ENCODE measurements at places on chromosomes 7 and 10.

DNA sequence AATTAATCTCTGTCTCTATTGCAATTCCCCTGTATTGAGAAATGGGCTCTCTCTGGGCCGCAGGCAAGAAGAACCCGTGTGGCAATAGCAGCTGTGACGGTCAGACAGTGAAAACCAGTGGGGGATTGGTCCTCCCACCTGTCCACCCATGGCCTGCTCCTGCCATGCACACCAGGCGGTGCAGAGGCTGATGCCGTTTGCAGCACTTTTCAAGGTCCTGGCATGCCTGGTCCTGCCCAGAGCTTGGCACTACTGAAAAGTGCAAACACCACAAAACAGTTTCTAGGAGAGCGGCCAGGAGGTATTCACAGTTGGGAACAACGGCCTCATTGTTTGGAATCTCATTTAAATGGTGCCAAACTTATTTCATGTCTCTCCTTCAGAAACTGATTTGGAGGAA, 41.5 kb downstream of the PSPH start:
- DNase-seq = no peak

DNA sequence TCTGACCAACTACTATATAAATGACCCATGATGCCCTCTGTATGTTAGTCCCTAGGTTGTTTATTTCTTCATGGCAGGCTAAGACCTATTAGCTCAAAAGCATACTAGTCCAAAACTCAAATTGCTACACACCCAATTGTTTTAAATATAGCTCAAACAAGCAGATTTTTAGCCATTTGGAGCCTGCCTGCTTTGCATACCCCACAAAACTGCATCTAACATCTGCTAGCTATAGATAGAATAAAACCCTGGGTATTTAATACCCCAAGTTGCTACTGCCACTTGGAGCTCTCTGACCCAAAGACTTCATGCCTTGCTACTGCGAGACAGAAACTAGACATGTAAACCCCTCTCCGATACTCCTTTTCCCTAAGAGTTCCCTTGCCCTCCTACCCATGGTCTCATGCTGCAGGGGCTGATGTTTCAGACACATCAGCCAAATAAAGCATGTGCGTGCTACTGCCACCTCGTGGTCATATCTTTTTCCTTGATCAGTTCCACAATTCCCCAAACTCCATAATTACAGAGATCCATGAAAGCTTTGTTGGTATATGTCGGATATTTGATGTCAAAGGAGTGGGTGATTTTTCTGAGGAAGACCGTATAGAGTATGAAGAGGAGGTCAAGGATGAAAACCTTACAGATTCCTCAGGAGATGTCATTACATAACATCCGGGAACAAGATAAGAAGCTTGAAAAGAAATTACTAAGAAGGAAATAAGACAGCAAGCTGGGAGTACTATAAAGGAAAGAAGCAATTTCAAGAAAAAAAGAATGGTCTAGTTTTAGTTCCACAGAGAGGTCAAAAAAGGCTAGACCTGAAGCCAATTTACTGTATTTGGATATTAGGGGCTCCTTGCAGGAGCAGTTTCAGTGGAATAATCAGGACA, 386.6 kb downstream of the SH2D4B start:
- DNase-seq = peak; percentile 33

DNA sequence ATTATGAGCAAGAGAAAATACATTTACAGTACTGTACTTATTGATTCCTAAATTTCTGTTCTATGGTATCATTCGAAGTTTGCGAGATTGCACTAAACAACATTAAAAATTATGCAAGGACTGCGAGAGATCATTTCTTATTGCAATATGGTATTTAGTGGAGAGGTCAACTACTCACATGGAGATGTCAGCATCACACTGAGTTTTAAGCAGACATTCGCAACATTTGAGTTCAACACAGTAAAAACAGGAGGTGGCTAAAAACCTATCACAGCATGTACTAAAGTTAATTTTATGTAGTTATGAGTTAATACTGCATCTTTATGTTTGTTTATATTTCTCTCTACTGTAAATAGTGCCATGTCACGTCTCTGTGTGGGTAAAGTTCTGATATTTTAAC, 53.5 kb downstream of the JMJD1C start:
- DNase-seq = no peak

DNA sequence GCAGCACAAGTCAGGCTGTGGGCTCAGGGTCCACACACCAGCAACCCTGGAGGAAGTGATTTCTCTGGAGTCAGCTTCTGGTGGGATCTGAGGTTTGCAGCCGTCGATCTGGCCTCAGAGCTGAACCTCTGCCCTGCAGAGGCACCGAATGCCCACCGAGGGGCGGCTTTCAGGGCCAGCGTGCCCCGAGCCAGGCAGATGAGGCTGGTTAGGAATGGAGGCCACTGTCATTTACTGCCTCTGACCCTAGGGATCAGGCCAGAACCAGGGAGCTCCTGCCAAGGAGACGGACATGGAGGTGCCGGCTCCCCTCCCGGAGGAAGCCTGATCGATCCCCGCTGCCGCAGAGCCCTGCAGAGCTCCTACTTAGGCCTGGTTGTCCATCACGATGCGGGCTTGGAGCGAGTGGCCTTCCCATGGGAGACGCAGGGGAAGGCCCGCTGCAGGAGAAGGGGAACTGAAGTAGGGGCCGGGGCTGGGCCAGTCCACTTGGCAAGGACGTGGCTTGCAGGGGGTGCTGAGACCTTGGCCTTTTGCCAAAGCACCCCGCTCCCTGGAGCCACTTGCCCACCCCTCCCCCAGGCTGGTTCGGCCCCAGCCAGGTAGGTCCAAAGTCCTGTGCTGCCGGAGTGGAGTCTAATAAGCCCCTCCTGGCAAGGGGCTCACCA, 19.6 kb upstream of the ELFN1 start:
- DNase-seq = no peak

DNA sequence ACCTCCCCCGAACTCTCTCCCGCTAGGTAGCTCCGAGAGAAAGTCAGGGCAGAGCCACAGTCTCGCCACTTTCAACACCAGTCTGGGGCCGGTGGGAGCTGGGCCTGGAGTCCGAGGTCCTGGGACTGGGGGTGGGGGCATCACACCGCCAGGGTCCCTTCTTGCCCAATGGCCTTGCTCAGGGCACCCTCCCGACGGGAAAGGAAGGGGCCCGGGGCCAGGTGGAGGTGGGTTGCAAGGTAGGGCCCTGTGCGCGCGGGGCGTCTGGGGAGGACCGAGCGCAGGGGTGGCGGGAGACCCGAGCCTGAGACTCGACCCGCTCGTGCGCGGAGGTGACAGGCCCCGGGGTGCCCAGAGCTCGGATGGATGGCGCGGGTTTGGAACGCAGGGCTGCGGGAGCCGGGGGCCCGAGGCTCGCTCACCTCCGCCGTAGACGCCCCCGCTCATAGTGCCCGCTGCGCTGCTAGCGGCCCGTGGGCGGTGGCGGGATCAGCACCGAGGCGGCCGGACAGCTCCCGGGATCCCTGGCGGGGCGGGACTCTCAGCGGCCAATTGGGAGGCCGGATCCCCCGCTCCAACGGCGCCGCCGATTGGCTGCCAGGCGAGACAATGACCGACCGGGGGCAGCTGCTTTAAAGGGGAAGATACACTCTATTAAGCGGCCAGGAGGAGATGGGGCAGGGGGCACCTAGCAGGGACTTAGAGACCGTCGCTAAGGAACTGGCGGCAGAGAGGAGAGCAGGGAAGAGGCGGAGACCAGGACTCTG, at the start of gene ACTL6B:
TSS of gene ACTL6B (minus strand) at position 541 of the 767 bp plus-strand sequence. CDS start at position 447, 94 bp downstream.
- peak; percentile 91 for DNase-seq

Data from GM03348 (cell line).